MV-4-11 (cell line): ENCODE measurements at places on chromosomes 2 and 18.

GRCh38 chr18:57916684-57917083, 113.6 kb upstream of the ATP8B1 start:
- peak; percentile 84 for DNase-seq

DNA sequence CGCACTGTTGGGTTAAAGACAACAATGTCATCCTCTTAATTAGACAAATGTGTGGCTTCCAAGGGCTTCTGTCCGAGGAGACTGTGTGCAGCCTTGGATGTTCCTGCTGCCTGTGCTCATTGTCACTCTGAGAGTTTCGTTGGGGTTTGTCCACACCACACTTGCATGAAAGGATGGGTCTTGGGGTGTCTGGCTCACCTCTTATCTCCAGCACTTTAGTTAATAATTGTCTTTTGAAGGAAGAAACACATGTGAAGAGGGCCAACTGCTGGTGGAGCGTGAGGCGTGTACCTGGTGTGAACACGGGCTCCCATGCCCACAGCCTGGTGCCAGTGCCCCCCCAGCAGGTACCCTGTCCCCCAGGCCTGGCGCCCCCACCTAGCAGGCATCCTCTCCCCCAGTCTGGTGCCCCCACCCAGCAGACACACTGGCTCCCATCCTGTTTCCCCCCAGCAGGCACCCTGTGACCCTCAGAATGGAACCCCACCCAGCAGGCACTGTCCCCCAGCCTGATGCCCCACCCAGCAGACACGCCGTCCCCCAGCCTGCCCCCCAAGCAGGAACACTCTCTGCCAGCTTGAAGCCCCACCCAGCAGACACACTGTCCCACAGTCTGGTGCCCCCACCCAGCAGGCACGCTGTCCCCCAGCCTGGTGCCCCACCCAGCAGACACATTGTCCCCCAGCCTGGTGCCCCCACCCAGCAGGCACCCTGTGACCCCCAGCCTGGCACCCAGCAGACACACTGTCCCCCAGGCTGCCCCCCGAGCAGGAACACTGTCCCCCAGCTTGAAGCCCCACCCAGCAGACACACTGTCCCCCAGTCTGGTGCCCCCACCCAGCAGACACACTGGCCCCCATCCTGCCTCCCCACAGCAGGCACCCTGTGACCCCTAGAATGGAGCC, 96.3 kb upstream of the TMEM18 start:
- DNase-seq, result no peak

GRCh38 chr2:182611009-182611408, 105.0 kb upstream of the DNAJC10 start:
- no peak for DNase-seq

- no peak for DNase-seq
Observed at GRCh38 chr2:130755256-130756052, at the start of gene AMER3. Gene AMER3 (plus strand): TSS chr2:130755540. CDS start chr2:130762073, 6,533 bp downstream.
